ENCODE measurements at places on chromosomes 3 and 15.
A peak's percentile ranks its signal among the peaks of the same experiment; 100 is the strongest.

GRCh38 chr3:184230603-184231528, 1.5 kb downstream of the VWA5B2 start:
- no peak for DNase-seq

DNA sequence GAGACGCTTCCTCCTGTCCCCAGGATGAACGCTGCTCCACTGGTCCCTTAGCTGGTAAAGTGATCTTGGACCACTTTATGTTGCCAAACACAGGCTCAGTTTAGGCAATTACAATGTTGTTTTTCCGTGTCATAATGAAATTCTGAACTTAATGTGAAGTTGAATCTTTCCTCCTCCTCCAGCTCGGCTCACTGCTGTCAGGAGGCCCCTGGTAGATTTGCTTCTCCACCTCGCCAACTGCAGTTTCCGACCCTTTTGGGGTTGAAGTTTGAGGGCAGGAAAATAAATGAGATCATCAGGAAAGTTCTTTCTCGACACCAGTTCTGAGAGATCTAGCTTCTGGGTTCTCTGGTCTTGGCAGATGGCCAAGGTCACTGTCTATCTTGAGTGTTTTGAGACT, 27.8 kb downstream of the CFAP161 start:
- DNase-seq: no peak

- no peak for DNase-seq
These were observed 271.8 kb upstream of the UBE2E1 start for GRCh38 chr3:23533996-23534395.

DNA sequence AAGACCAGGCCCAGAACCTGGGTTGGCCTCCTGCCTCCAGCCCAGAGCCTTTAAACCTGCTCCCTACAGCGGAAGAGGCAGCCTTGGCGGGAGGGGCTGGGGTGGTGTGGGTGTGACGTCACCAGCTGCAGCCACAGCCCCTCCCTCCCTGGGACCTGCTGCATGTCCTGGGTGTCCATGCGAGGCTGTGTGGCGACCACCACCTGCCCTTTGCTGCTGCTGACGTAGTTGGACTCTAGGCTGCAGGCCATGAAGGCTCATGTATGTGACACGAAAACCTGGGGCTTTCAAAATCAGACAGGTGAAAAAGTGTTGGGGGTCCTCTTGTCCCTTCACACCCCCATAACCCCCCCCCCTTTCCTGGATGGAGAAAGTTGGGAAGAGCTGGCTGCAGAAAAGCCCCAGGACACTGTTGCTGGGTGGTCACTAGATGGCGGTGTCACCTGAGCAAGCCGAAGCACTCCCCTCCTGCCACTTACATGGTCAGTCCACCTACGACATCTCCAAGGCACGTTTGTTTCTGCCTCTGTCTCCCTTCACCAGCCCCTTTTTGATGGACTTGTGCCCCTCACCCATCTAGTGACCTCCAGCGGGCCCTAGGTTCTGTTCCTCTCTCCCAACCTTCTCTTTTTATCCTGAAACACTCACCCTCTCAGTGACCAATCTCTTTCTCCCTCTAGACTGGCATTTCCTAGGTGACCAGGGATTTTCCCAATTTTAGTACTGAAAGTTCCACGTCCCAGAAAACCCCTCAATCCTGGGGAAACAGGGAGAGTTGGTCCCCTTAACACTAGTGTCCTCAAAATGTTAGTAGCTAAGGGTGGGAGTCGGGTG, 35.2 kb downstream of the SLC6A20 start:
- peak; percentile 49 for DNase-seq

DNA sequence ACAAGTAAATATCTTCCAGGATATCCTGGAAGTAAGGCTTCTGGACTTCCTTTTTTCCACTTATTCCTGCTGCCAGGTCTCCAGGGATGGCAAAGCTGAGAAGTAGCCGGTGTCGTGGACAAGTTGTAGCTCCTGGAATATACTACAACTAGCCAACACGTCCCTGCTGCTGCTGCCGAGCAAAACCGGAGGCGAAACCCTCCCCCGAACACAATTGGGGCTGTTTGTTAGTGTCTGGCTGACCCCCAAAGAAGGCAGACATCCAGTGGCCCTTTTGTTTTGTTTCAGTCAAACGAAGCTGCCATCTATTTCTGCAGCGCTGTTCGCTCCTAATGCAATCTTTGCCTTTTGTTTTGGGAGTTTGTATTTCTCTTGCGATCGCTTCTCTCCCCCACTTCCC, 45.3 kb upstream of the EIF5A2 start:
- DNase-seq: no peak

DNA sequence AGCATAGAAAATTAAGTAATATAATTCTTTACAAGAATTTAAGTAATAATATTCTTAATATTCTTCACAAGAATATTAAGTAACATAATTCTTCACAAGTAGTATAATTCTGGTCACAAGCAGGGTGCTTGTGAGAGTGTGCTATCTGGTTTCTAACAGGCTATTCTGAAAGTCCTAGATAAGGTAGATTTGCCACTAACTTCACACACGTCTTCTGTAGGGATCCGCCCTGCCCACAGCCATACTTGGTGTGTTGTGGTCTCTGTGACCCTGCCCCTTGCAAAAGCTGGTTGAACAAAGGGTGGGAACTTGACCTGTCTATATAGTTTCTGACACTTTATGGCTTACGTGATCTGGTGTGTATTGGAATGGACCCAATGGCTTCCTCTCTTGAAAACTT, 253.4 kb upstream of the MDFIC2 start:
- no peak for DNase-seq

DNA sequence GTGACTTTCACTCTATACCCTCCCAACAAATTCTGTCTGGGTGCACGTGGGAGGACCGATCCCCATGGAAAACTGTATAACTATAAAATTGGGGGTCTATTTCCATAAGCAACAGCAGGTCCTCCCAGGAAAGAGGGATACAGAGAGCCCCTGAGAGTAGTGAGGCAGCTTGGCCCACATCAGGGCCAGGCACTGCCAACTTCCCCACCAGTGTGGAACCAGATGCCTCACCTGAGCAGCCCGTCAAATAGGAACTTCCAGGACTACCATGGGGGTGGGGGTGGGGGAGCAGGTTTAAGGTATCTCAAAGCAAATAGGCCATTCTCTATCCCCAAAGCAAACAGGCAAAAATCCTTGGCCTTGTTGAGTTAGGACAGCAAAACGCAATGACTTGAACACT, 33.3 kb upstream of the DUSP7 start:
- no peak for DNase-seq

DNA sequence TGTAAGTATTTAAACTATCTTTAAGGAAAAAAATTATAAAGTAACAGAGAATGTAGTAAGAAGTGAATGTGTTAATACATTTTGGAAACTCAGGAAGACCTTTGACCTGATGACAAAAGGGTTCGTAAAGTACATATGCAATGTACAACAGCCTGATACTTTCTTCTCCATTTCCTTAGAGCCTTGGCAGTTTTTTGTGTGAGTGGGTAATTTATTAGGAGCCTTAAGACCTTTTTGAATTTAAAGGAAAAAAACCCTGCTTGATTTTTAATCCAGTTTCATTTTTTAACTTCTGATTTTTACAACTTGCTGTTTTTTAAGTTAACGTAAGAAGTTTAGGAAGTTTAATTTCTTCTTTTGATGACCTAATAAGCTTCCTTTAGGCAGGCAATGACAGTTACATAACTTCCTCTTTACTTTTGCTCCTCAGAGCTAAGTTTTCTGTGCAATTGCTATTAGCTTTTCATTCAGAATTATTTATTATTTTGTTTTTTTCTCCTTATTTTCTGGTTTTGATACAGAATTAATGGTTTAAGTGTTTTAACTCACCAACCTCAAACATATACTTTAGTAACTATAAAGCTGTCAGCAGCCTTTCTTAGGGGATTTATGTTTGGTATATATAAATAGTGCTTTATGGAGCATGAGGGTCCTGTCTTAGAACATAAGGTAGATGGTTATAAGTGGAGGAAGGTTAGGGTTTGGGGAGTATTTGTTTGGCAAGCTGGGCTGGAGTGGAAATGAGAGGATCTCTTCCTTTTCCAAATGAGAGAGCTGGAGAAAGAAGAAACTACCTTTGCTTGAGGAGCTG, 35.2 kb downstream of the ARMC8 start:
- no peak for DNase-seq

DNA sequence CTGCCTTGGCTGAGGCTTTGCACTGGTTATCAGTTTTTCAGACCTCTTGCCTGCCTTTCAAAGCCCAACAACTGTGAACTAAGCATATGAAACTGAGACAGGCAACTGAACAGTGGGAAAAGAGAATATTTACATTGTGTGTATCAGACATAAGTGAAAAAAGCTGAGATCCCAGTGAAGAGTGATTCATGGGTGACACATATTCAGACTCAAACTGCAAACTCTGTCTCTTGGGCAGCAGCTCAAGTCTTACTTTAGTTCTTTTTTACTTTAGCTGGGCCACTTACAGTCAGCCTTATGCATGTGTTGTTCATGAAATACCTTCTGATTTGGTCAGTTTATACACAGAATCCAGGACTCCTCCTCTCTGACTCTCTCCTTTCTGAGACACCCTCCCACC, 19.2 kb downstream of the SUCLG2 start:
- peak; percentile 87 for DNase-seq

DNA sequence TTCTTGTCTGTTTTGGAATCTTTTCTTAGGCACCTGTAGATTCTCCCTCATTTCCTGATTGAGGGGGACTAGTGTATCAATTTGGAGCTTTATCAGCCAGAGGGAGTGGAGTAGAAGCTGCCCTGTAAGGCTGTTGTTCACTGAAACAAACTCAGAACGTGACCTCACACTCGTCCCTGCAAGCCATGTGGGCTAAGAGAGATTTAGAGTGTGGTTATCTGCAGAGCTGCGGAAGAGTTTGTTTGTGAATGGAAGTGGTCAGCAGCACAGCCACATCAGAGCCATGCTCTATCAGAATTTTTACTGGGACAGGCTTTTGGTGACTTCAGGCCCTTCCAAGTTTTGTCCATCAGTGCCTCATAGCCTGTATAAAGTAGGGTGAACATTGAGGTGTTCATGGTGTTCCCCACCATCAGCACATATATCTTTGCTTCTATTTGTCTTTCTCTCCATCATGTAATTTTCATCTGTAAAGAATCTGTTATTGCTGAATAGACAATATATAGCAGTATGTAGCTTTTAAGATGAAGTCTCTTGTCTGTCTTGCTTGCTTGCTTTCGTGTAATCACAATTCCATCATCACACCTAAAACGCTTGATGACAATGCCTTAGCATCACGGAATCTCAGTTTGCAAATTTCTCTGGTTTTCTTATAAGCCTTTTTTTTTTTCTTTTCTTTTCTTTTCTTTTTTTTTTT, 37.0 kb downstream of the LARS2 start:
- DNase-seq: no peak

GRCh38 chr3:115252679-115253078, 105.6 kb upstream of the ZBTB20 start:
- DNase-seq: no peak

DNA sequence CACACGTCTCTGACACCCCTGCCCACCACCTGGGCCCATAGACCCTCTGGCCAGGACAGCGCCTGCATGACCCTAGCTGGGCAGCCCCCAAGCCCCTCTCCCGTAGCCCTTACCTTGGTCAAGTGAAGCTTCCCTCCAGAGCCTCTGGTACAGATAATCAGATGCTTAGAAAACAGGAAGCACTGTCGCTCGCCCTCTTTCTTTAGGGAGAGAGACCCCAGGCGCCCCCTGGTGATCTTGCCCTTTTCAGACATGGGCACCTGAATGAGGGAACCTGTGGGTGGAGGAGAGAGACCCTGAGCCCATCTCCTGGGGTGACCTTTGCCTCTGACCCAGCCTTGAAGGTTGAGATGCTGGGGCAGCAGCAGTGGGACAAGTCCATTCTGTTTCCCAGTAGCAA, 65.4 kb downstream of the RASGRF1 start:
- DNase-seq: no peak

All from astrocyte (in vitro differentiated cells and primary cell).